ENCODE measurements at places on chromosomes 16 and 17.

- DNase-seq: no peak
These were observed 171.6 kb downstream of the CDH11 start for GRCh38 chr16:64950262-64950661.

GRCh38 chr17:17313350-17313991 lies 10.3 kb downstream of the NT5M start:
- DNase-seq: no peak

GRCh38 chr16:69935740-69936139 lies 15.4 kb upstream of the CLEC18A start:
- no peak for DNase-seq

DNA sequence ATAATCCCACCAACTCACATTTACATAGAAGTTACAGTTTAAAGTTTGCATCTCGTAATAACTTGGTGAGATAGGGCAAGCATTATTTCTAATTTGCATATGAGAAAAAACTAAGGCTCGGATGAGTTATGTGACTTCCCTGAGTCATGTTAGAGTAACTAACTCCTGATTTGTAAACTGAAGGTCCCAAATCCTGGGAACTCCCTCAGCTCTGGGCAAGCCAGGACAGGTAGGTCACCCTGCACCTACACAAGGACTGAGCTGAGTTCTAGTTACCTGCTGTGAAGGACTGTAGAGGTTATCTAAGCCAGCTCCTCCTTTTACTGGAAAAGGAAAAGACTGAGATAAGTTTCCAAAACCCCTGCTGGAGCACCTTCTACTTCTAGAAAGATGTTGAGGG lies 92.1 kb upstream of the HLF start:
- no peak for DNase-seq

DNA sequence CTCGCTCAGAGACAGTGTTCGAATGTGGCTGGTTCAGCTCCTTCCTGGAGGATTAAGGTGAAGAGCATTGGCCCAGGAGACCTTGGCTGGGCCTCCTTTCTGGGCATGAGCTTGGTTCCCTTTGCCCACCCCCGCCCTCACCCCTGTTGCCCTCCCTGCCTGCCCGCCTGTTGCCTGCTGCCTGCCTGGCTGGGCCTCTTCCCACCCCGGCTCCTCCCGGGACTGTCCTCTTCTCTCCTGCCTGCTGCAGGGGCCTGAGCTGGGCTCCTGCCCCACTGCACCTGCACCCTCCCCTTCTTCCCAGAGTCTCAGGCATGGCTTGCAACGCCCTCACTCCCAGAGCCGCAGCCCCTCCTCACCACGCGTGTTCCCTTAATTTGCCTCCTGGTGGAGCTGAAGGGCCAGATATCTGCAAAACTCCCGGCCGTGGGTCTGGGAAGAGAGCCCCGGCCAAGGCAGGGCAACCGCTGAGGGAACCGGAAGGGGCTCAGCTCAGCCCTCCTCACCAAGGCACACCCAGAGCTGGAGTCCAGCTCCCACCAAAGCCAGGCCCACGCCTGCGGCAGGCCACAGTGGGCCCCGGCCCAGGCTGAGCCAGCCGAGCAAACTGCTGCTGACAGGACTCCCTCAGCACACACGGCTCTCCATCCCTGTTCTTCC lies 31.2 kb downstream of the MNT start:
- no peak for DNase-seq

DNA sequence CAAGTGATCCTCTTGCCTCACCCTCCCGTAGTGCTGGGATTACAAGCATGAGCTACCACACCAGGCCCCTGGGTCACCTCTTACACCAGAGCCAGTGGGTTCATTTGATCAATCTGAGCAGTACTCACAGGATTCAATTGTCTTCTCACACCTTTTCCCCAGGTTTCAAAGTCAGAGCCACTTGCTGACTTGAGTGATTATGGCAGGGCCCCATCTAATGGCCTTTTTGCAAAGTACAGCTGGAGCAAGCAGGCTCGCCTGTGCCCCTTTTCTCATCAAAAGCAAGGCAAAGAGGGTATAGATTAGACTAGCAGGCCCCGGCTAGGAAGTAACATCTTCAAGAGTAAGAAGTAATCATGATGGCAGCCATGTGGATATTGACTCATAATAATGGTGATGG lies 114.8 kb upstream of the NOL11 start:
- peak; percentile 34 for DNase-seq

- no peak for DNase-seq
These were observed 13.7 kb downstream of the GUCY2D start for GRCh38 chr17:8015957-8016631.

DNA sequence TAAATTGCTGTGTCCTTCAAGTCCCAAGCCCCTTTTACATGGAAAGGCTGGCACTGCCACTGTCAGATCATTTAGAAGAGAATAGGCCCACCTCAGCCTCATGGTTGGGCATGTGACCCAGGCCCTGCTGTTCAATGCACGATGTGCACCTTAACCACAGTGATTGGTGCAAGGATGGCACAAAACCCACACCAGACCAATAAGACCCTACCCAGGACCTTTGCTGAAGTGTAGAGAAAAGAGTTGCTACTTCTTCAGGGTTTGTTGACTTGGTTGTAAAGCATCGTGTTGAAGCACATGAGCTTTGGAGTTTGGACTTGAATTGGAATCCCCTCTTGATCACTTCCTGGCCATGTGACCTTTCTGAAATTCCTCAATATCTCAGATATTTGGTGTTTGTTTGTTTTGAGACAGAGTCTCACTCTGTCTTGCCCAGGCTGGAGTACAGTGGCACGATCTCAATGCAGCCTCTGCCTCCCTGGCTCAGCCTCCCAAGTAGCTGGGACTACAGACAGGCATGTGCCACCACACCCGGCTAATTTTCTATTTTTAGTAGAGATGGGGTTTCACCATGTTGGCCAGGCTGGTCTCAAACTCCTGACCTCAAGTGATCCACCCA lies 24.8 kb downstream of the DNAJA2 start:
- no peak for DNase-seq

DNA sequence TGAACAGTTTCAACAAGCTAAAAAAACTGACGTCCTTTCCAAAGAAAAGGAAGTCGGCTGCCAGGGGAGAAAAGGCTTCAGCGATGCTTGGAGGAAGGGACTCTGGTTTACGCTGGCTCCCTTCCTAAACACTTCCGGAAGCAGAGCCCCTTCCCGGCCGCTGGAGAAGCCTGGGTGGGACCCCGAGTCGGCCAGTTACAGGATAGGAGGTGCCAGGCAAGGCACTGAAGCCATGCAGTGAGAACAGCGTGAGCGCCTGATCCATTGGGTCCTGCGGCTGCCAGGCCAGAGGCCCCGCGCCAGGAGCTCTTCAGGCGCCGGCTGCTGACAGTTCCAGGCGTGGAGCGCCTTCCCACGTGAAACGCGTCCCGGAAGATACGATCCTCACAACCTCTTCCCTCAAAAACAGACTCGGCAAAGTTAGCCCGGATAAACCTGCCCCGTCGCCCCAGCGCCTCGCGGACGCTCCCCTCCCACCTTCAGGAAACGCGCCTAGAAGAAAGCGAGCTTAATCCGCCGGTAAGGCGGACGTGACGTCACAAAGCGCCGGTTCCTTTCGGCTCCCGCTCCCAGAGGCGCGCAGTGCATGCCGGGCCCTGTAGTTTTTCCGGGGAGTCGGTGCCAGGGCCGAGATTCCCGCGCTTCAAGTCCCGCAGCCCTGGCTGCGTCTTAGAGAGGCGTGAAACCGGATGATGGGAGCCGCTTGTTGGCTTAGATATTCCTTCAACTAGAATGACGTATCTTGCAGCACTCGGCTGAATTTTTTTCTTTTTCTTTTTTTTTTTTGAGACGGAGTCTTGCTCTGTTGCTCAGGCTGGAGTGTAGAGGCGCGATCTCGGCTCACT lies at the start of gene ADAT1:
ADAT1 (minus strand) TSS at position 521 of the 845 bp plus-strand sequence. CDS start 2,482 bp downstream, outside the sequence.
- DNase-seq: peak; percentile 97

GRCh38 chr16:88461331-88462269 lies 8.5 kb downstream of the ZFPM1 start:
- no peak for DNase-seq

- DNase-seq: no peak
These were observed 15.5 kb upstream of the TMEM94 start for GRCh38 chr17:75440738-75441448.

DNA sequence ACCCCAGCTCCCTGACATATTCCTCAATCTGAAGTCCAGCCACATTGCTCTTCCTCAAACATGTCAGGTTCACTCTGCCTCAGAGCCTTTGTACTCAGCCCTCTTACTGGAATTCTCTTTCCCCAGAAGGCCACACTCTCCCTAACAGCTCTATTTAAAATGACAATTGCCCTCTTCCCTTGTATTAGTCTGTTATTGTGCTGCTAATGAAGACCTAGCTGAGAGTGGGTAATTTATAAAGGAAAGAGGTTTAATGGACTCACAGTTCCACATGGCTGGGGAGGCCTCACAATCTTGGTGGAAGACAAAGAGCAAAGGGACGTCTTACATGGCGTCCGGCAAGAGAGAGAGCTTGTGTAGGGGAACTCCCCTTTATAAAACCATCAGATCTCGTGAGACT lies 46.0 kb downstream of the HS3ST2 start:
- DNase-seq: no peak

DNA sequence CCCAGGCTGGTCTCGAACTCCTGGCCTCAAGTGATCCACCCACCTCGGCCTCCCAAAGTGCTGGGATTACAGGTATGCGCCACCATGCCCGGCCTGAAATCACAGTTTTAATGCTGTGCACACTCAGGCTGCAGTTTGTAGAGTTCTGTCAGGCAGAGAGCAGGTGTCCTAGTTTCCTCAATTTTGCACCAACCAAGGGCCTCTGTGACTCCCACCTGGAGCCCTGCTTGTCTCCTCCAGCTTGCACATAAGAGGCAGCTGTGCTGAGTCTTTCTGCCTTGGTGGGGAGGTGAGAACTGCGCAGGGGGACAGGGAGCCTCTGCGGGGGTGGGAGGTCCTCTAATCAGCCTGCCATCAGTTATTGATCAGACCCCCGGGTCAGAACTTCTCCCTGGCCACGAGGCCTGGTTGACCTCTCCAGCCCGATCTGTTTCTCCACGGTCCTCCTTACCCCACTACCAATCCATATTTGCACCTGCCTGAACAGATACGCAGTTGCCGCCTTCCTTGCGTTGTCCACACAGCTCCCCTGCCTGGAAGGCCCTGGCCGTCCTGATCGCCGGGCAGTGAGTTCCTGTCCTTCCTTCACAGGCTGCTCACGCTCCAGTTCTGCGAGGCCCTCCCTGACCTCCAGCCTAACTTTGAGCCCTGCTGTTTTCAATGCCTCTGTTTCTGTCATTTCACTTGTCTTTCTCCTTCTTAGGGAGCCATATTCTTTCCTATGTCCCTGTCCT lies 48.1 kb upstream of the SIAH1 start:
- no peak for DNase-seq

DNA sequence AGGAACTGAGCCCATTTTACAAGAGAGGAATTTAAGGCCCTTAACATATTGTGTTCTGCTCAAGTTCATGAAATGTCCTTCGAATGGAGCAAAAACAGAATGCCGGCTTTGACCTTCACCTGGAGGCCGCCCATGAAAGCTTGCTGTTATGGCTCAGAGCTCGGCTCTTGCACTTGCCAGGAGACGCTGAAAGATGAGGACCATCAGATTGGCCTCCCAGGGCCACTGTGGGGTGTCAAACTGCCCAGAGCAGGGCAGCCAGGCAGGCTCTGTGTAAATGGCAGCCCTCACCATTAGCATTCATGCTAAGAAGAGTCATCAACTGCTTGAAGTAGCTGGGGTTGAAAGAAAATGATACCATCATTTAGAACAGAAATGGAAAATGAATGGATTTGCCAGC lies 39.3 kb downstream of the IL21R start:
- DNase-seq: no peak

GRCh38 chr16:79662669-79663313 lies 62.3 kb upstream of the MAF start:
- no peak for DNase-seq

- no peak for DNase-seq
These were observed 29.5 kb upstream of the ZNF469 start for GRCh38 chr16:88353232-88353631.

GRCh38 chr17:77480509-77481215 lies 339.9 kb downstream of the SEC14L1 start:
- DNase-seq: no peak

- DNase-seq: no peak
These were observed 1.5 kb downstream of the TMEM132E start for GRCh38 chr17:34580685-34581445.

GRCh38 chr16:19389246-19389645 lies 28.4 kb upstream of the TMC5 start:
- DNase-seq: no peak

GRCh38 chr17:50268026-50268425 lies 6.2 kb upstream of the TMEM92 start:
- no peak for DNase-seq

GRCh38 chr16:49352892-49353291 lies 20.7 kb upstream of the C16orf78 start:
- no peak for DNase-seq

DNA sequence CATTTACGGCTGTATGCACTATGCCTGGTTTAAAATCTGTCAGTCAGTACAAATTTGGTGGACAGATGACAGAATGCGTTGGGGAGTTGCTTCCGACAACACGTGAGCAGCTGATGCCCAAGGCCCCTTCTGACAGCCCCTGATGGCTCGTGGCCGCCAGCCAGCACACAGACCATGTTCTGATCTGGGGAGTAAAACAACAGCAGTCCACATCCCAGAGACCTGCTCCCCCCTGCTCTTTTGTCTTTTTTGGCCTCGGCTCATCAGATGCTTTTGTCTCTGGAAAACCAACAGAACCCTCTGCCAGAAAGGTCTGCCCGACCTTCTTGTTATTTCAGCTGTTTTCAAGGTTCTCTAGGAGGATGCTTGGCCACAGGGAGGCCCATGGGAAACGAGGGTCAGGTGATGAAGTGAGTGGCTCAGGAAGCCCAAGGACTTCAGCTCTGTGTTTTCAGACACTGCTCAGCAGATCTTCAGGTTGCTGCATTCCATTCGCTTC lies 10.8 kb downstream of the ARSG start:
- no peak for DNase-seq

DNA sequence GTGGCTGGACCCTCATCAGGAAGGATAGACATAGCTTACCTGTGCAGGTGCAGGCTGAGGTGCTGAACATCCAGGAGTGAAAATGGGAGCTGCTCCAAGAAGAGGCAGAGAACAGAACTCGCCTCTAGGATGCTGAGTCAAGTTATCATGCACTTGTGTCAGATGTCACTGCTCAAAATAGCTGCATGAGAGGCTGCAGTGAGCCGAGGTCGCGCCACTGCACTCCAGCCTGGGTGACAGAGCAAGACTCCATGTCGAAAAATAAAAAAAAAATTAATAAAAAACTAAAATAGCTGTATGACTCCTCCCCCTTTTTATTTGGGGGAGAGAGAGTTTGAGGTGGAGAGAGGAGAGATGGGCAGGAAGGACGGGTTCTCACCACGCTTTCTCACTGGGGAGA lies 148.8 kb downstream of the FOXL1 start:
- DNase-seq: no peak

DNA sequence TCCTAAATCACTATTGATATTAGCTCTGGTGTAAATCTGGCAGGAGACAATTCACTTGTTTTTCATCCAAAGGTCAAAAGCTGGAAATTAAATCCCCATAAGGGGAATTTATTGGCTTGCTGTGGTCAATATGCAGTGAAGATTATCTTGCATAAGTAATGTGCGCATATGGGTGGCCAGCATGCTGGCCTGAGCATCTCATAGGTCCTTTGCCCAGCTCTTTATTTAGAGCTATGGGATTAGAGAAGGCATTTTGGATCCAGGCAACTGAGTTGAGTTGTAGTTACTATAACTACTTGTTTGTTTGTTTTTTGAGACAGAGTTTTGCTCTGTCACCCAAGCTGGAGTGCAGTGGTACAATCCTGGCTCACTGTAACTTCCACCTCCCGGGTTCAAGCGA lies 110.7 kb downstream of the AATF start:
- DNase-seq: no peak

- peak; percentile 48 for DNase-seq
These were observed 9.1 kb upstream of the THAP11 start for GRCh38 chr16:67833030-67833414.
